Stimulated activated naive CD8-positive, alpha-beta T cell treated with anti-CD3 and anti-CD28 coated beads, Interleukin-15, amount 100 ng/mL, for 72 hours (primary cell): ENCODE measurements at places on chromosomes 1 and 21.

- DNase-seq = no peak
These were observed 7.7 kb upstream of the CADM3 start for GRCh38 chr1:159163614-159164228.

DNA sequence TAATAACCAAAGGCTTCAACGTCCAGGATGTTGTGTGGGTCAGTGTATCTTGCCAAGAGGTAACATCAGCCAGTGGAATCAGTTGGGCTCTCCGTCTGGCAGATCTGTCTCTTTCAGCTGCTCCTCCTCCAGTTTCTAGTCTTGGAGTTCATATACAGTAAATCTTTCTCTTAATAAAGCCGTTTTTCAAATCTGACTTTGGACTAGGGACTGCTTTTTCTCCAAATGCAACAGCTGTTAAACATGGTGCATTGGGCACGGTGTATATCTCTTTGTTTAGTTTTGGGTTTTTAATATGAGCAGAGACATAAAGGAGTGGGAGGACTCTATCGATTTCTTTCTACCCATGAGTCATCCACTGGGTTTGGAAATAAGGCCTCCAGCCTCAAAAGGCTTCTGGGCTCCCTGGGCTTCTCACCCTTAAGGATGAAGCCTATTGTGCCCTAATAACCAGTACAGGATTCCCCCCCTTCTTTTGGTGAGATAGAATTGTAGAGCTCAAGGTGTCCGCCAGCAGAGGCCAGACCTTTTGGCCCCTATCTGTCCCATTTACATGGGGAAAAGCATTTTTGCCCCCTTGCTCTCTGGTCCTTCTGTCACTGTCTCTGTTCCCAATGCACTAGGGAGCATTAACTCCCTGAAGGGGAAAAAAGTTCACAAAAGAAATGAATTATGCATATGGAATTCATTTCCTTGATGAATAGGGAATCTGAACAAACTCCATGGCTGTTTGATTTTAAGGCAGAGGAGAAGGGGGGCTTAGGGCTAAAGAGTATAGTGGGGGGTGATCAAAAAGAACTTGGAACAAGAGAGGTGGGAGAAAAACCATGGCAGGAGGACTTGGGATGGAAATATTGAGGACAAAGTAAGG is 86.0 kb downstream of the PBX1 start:
- no peak for DNase-seq

DNA sequence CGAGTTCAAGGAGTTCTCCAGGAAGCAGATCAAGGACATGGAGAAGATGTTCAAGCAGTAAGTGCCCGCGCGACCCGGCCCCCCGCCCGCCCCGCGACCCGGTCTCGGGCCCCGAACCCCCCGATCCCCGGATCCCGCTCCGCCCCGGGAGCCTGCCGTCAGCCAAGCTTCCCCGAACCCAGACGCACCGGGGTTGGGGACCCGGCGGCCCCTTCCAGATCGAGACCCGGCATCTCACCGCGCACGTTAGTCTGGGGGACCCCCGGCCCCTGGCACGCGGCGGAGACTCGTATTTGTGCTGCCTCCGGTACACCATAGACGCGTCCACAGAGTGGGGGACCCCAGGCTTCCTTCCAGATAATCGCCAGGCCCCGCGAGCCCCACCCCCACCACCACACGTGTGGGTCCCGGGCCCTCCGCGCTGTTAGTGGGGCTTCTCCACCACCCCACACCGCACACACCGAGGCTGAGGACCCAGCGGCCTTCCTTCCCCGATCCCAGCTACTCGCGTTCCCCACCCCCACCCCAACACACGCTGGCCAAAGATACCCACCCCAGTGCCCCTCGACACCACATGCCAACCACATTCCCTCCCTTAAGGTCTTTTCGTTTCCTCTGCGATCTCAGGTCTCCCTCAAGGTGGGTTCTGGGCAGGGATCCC is 665 bp downstream of the EFHD2 start:
- DNase-seq = peak; percentile 12

DNA sequence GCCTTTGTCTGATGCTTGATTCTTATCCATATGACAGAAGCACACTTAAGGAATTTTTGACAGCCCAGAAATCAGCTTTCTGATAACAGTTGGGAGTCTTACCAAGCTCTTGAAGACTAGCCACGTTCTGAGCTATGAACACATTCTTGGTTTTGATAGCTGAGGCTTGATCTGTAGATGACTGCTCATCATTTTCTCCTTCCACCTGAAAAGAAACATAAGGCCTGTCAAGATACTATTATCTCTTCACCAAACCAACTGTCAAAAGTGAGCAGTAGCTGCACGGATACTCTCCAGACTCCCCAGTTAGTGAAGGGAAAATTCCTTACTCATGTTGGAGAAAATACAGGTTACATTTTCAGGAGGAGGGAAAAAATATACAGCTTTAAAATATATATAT is 12.2 kb downstream of the UBR4 start:
- DNase-seq = no peak

GRCh38 chr1:119353836-119354235 is 14.7 kb upstream of the HAO2 start:
- no peak for DNase-seq

- peak; percentile 42 for DNase-seq
These were observed at the start of gene PRDM16 for GRCh38 chr1:3068564-3069431. PRDM16 (plus strand) TSS chr1:3069203; CDS start chr1:3069260, 57 bp downstream.

GRCh38 chr21:22993822-22994574 is 1995.8 kb downstream of the NCAM2 start:
- no peak for DNase-seq

DNA sequence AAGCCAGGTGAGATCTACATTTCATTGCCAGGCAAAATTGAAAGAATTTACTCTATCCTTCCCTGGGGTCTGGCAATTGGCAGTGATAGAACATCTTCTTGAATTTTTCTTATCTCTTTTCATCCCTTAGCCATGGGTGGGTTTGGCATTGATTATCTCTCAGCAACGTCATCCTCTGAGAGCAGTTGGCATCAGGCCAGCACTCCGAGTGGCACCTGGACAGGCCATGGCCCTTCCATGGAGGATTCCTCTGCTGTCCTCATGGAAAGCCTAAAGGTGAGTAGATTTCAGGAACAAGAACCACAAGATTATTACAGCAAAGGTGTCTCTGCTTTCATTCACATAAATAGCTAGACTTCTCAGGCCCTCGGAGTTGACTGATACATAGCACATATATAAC is 39.3 kb downstream of the NCF2 start:
- DNase-seq = no peak

DNA sequence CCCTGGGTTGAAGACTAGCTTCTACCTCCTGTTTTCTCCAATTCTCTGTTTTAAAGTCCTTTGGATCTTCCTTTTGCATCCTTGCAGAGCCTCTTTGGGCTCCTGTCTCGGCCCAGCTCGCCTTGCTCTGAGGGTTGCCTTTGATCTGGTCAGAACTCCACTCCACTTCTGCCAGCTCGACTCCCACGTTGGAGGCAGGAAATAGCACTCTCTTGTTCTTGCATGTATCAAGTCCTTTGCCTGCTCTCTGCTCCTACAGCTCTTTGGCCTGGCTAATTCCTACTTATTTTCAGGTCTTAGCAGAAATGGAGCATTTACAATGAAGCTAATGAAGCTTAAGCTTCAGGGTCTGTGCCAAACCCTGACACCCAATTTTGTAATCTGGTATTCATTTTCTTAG is 21.1 kb upstream of the B3GALNT2 start:
- DNase-seq = no peak
